ENCODE measurements at places on chromosomes 16 and 17. TPM values are rescaled to one million over a fixed set of nuclear protein-coding genes. Genes with fewer than 3 reads are reported as not detected.

Gene CYTH1
- total RNA-seq: 123 TPM

Gene ATP6V0A1
- 67.1 TPM for total RNA-seq

Gene SAMD14
- total RNA-seq: 36.8 TPM

Gene TK1
- total RNA-seq: 16.2 TPM

Gene AATK
- not detected for total RNA-seq

All from osteocyte (in vitro differentiated cells).